ENCODE measurements at places on chromosomes 11 and 22. TPM values are rescaled to one million over a fixed set of nuclear protein-coding genes. Genes with fewer than 3 reads are reported as not detected.

FIBIN gene
- not detected for total RNA-seq

TECTA gene
- 0.40 TPM for total RNA-seq

SCGB2A2 gene
- not detected for total RNA-seq

CD3G gene
- total RNA-seq: not detected

POU2AF2 gene
- total RNA-seq: not detected

CREB3L1 gene
- total RNA-seq: 2.4 TPM

MAP6 gene
- total RNA-seq: 0.27 TPM

HEPACAM gene
- total RNA-seq: not detected

PGM2L1 gene
- total RNA-seq: 33.6 TPM

GRK3 gene
- 1.5 TPM for total RNA-seq

SHANK3 gene
- 54.3 TPM for total RNA-seq

MPZL2 gene
- 218 TPM for total RNA-seq

RFPL2 gene
- total RNA-seq: not detected

CCDC188 gene
- 6.9 TPM for total RNA-seq

TRPC6 gene
- total RNA-seq: not detected
